ENCODE measurements at places on chromosomes 3 and 15.

DNA sequence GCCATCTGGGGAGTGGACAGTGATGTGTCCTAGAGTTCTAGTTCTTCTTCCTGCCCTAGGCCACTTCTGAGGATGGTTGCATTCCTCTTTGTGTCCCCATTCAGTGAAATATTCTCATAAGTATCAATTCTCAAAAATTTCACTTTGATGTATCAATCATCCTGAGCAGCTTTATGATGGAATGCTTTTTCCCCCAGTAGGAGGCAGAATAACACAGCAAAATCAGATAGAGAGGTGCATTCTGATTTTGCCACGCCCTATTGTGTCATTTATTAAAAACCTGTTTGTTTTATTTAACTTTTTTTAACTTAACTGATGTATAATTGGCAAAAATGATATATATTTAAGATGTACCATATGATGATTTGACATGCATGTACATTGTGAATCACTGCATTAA lies 656.0 kb upstream of the GRM7 start:
- DNase-seq: no peak

GRCh38 chr3:49707113-49707480 lies 12.4 kb downstream of the AMIGO3 start:
- no peak for DNase-seq

GRCh38 chr3:66075281-66075680 lies 36.6 kb upstream of the MAGI1 start:
- no peak for DNase-seq

DNA sequence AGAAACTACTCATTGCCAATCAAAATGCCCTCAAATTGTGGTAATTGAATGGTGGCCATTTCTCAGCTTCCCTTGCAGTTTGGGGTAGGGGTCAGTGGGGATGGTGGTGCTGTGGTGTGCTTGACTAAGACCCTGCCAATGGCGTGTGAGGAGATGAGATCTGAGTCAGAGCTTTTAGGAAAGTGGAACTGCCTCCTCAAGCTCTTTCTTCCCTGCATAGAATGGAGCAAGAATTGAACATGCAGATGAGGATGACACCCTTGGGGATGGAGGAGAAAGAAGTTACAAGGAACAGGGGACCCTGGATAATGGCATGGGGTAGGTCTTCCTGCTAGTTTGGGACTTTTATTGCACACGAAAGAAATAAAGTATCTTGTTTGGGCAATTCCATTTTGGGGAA lies 188.0 kb downstream of the PEX5L start:
- no peak for DNase-seq

DNA sequence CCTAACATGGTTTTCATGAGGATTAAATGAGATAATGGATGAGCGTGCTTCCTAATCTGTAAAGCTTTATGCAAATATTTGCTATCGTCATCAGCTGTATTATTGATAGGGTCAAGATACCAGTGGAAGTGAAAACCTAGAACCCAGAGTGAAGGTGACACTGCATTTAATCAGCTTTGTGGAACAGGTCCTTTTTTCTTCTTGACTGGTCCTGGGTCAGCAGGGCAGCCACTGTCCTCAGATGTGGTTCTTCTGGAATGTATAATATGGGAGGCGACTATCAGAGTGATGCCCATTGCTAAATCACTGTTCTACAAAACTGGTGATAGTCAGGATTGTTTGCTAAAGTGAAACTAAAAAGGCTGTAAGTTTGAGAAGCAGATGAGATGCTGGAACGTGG lies 41.4 kb downstream of the SORD start:
- DNase-seq: no peak

DNA sequence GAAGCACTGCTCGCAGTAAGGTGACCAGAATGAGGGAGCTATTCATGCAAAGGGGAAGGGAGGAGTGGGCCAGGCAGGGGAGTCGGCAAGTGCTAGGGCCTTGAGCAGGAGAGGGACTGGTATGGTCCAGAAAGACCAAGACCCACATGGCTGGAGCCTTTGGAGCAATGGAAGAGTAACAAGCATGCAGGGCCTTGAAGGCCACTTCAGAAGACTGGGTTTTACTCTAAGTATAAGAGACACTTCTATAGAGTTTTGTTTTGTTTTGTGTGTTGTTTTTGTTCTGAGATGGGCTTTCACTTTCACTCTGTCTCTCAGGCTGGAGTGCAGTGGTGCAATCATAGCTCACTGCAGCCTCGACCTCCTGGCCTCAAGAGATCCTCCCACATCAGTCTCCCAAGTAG lies 42.0 kb downstream of the BFSP2 start:
- DNase-seq: no peak

GRCh38 chr3:111351334-111351733 lies 190.7 kb upstream of the CD96 start:
- no peak for DNase-seq

GRCh38 chr15:29377161-29377560 lies 107.5 kb upstream of the NSMCE3 start:
- DNase-seq: no peak

DNA sequence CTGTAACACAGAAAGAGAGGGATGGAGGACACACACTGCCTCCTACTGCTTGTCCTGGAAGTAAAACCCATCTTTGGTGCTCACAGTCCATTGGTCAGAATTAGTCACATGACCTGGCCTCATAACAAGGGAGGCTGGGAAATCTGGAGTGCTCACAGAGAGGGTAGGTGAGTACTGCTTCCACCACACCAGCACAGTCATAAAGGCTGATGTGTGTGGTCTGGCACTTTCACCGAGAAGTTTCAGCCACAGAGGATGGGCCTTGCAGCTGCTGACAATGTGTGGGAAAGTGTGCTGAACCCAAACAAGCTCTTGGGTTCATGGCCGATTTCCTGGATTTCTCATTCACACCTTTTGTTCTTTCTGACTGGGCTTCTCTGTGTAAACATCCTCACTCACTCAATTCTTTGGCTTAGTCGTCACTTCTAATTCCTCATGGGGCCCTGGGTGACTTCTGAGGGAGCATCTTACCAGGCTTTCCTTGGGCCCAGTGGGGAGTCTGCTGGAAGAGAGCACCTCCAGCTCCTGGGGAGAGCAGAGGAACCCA lies 100.7 kb downstream of the ASB7 start:
- no peak for DNase-seq

DNA sequence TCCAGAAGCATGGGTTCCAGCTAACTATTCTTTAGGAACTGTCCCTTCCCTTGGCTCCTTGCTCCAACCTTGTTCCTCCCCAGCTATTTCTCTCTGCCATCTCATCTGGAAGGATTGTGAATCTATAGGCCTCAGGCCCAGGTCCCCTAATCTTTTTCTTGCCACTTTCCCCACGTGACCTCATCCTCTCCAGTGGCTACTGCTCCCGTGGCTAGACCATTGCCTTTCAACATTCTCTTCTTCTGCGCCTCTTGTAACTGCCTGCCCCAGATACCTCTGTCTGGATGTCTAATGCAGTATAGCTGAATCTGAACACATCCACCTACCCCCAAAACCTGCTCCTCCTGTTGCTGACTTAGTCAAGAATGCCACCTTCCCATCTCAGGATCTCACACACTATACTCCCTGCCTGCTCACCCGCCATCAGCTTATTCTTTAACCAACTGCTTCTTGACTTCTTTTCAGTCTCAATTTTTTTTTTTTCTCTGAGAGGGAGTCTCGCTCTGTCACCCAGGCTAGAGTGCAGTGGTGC lies 5.2 kb downstream of the GPX1 start:
- DNase-seq: no peak

- DNase-seq: no peak
These were observed 376.1 kb upstream of the CFAP20DC start for GRCh38 chr3:59425942-59426341.

GRCh38 chr3:174242311-174243041 lies 616.7 kb upstream of the NAALADL2 start:
- DNase-seq: no peak

Data from amygdala (tissue), 56 donors.